COLO829 (cell line): ENCODE measurements at places on chromosomes 5 and 9.

GRCh38 chr5:119286511-119287488 is 69.0 kb upstream of the TNFAIP8 start:
- no peak for DNase-seq

GRCh38 chr5:174895360-174895759 is 171.0 kb downstream of the MSX2 start:
- no peak for DNase-seq

- no peak for DNase-seq
Measured at GRCh38 chr5:176389135-176390123, 878 bp downstream of the HIGD2A start.

GRCh38 chr5:109656829-109657228 is 32.9 kb upstream of the MAN2A1 start:
- no peak for DNase-seq

- DNase-seq = no peak
Measured at GRCh38 chr5:180816608-180817534, 14.3 kb upstream of the MGAT1 start.

- DNase-seq = peak; percentile 4
Measured at GRCh38 chr5:78927657-78928282, 57.3 kb downstream of the ARSB start.

- no peak for DNase-seq
Measured at GRCh38 chr9:96462541-96462940, 12.6 kb downstream of the HABP4 start.

DNA sequence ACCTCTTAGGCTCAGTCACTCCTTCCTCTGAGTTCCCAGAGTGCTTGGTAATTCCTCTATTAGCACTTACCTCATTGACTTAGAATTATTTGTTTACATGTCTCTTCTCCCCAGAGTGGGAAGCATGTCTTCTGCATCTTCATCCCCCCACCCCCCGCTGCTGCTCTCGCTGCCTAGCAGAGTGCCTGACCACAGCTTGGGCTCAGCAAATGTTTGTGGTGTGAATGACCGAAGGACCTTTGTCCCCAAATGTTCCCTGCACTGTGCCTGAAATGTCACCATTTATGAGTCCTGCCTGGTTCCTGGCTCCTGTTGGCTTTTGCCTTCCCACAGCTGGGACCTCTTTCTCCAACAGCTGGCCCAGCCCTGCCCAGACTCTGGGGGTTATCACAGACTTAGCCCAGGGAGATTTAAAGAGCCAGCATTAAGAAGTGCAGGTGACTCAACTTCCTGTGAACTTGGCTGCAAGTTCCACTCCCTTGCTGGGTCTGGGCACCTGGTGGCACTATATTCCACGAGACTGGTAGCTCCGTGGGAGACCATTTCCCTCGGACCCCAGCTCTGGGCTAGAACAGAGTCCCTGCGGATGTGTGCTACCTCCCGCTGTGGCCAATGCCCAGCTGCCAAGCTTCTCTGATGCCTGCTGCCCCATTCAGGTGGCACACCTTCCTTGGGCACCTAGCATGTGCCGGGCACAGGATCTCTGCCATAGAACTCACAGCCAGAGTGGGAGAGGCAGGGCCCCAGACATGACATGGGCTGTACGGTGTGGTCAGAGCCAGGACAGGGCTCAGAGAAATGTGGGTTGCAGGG is 1.8 kb upstream of the HMCN2 start:
- DNase-seq = no peak

GRCh38 chr9:86854898-86855523 is 92.3 kb downstream of the GAS1 start:
- peak; percentile 37 for DNase-seq

DNA sequence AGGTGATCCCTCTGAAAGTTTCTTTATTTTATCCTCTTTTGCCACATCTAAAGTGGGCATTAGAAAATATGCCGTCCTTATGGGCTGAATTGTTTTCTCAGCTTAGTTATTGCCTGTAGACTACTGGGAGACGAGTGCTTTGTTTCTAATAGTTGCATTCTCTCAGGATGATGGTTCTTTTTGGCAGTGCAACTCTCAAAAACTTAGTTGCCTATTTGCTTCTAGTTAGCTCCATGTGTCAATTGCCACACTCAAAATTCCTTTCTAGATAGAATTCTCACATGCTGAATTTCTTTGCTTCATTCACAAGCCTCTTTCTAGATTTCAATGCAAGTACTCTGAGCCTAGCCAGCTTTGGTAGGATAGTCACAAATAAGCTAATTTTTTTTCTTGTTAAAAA is 155.5 kb downstream of the FGF10 start:
- no peak for DNase-seq
